ENCODE measurements at places on chromosomes 13 and 19.
A peak's percentile ranks its signal among the peaks of the same experiment; 100 is the strongest.

DNA sequence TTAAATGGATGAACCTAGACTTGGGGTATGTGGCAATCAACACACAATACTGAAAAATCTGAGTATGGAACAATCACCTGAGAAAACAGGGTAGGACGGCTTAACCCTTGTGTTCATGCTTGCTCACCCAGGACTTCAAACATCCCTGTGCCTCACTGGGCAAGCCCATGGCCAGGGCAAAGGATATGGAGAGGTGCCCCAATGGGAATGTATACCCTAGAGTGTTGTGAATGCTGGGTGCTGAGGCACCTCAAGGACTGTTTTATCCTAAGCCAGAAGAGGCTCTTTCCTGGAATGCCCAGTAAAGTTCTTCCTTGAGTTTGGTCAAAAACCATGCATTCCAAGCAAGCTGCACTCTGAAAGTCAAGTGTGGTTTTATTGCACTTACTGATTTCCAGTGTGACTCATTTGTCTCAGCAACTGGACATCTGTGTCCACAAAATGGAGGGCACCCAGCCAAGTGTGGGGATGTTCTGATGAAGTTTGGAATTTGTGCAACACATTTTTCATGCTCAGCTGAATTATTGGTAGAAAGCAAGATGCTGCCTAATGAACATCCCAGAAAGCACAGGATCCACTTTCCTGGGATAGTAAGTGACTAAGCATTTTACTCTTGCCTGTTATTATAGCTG is 531.3 kb downstream of the RFC3 start:
- peak; percentile 40 for DNase-seq

DNA sequence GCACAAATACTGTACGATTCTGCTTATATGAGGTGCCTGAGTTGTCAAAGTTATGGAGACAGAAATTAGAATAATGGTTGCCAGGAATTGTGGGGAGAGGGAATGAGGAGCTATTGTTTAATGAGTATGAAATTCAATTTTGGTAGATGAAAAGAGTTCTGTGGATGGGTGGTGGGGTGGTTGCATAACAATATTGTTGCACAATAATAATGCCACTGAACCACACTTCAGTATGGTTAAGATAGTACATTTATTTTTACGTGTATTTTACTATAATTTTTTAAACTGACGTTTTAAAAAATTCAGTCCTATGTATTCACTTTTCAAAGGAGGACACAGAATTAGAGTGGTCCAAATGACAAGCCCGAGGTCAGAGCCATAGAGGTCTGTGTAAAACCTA is 1.8 kb upstream of the OXGR1 start:
- no peak for DNase-seq

DNA sequence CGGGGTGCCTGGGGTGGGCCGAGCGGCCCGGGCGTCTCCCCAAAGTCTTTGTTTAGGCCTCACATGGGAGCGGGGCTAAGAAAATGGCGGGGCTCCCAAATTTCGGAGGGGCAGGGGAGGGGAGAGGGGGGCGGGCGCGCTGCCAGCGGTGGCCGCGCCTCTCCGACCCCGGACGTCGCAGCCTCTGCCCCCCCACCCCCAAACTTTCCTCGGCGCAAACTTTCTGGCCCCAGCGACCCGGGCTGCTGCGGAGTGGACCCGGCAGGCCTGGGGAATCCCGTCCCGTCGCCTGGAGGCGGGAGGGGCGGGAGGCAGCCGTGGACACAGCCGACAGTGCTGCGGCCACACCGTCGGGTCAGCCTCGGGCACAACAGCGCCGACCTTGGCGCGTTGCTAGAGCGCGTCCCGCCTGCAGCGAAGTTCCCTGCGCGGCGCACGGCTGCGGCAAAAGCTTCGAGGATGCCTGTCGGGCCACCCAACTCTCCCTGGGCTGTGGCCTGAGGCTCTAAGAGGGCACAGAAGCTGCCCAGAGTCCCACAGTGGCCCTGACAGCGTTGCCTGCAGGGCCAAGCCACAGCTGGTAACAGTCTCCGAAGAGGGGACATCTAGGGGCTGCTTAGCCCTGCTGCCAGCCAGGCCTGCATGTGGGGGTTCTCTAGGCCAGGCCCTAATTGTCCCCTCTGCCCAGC is 1.3 kb downstream of the NFIX start:
- no peak for DNase-seq

- no peak for DNase-seq
These were observed 8.5 kb upstream of the CEACAM7 start for GRCh38 chr19:41696402-41697197.

DNA sequence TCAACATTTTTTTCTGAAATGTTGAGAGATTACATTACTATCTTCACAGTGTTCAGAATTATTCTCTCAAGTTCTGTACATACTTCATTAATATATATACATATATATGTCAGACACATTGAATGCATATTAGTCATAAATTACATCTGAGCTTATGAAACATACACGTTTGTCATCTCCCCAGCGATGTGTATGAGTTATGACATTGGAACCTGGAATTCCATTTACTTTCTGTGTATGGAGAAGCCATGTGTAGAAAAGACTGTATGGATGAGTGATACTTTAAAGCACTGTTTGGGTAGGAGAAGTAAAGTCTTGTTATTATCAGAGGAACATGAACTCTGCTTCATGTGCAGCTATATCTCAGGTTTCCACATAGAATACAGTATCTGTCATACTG is 167.2 kb downstream of the FGF14 start:
- DNase-seq = no peak

- no peak for DNase-seq
These were observed 2.3 kb downstream of the PEG3 start for GRCh38 chr19:56838024-56838908.

GRCh38 chr13:35926859-35927530 is 204.2 kb downstream of the DCLK1 start:
- no peak for DNase-seq

- DNase-seq = no peak
These were observed 1196.7 kb downstream of the EFNB2 start for GRCh38 chr13:105338773-105339172.

DNA sequence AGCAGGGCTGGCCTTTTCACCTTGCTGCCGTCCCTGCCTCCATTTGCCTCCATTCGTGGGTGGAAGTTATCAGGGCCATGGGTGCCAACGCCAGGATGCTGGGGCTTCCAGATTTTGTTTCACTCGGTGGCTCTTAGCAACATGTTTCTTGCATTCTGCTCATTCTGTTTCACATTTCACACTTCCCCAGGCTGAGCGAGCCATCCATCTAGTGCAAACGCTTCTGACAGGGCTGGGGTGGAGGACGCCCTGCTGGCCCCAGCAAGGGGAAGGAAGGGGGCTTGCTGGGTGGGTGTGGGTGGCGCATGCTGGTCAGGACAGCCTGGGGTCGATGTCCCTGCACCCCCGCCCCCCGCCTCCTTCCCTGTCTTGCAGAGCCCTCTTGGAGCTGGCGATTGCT is 165.2 kb downstream of the URI1 start:
- DNase-seq = no peak

DNA sequence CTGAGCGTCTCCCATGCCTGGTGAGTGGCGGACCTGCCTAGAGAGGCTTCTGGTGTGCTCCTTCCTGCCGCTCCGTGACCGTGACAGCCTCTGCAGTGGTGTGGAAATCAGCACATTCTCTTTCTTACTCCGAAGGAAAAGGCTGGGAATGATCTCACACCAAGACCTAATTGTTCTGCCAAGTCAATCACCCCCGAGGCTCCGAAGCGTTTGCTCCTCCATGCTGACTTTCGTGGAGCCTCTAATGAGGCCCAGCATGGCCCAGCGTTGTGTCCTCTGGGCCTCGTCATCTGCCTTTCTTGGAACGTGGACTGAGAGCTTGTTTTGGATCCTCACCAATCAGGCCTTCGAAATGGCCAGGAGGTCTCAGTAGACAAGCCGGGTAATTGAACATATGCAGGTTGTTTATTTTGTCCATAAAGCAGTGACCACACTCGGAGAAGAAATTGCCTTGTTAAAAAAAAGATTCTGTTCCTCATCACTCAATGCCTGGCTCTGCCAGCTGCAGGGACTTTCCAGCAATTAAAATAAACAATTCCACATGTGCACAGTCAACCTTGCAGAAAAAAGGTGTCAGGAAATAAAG is 107.1 kb downstream of the UBL3 start:
- peak; percentile 35 for DNase-seq

- DNase-seq = no peak
These were observed 91.0 kb upstream of the MYCBP2 start for GRCh38 chr13:77417897-77418296.

DNA sequence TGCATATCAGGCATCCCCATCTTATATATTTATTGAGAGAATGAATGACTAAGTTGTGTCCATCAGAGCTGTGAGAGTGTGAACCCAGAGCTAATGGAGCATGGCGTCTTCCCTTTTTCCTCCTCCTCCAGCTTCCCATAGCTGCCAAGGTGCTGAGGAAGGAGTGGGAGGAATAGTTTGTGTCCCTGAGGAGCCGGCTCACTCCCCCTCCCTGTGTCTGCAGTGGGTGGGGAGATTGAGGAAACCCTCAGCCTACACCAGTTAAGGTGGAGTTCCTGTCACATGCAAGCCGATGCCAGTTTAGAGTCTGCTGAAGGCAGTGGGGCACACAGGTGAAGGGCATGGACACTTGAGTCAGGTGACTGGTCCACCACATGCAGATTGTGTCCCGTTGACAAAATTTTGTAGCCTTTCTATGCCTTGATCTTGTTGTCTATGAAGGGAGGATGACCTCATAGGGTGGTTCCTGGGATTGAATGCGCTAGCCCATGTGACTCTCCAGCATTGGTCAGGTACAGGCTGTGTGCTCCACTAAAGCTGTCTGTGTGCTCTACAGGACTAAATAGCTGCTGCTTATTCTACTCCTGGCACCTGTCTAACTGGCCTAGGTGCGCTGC is 47.6 kb upstream of the GPI start:
- peak; percentile 27 for DNase-seq

DNA sequence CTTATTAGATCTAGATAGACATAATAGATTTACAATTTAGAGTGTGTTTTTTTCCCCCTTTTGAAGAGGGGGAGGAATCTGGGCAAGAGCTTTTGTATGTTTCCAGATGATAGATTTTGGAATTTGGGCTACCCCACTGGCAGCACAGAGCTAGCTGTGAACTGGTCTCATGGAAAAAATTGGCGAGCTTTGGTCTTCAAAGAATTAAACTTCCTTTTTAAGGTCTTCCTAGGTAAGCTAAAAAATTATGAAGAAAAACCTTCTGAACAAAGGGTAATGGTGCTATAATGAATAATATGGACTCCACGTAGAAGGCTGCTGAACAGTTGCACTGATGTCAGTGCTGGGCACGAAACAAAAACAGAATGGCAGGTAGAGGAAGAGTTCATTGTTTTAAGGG is 109.3 kb downstream of the ZIC5 start:
- no peak for DNase-seq

DNA sequence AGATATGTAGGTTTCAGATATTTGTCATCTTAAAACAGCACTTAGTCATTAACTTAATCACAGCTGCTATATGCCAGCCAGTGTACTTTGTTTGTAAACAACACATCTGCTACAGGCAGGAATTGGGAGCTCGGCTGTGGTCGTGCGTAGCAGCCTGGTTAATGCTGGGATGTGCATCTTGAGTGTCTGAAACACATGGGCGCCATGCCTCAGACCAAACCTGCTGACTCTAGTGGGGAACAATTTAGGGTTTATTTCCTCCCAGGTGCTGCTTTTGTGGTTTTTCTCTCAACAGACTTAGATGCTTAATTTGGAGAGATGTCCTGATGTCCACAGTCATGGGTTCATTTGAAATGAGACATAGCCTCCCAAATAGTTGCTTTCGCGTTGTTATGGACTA is 238.5 kb upstream of the TMTC4 start:
- DNase-seq = no peak

DNA sequence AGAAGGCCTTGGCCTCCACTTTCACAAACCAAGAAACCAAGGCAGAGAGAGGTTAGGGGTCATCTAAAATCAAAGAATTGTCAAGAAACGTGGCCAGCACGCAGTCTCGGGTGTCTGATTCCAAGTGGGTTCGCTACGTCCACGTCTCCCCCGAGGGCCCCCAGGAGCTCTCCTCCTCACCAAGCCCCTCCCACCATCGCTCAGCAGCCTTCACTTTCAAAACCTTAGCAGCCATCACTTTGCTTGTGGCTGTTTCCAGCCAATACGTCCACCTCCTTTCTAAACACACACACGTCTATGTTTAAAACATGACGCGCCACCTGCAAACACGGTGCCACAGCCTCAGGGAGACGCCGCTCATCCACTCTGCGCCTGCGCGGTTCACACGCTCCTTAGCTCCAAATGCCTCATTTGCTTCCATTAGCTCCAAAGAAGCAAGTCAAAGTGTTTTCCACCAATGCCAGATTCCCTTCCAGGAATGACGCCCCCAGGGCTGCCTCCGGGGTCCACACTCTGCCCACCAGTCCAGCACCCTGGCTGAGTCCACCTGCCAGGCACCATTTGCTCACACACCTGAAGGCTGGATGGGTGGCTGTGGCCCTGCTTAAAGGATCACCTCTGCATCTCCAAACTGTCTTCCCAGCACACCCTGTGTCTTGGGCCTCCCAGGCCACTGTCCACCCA is 5.5 kb downstream of the RASA3 start:
- no peak for DNase-seq

- DNase-seq = no peak
These were observed 166.9 kb downstream of the DCLK1 start for GRCh38 chr13:35964011-35964862.

DNA sequence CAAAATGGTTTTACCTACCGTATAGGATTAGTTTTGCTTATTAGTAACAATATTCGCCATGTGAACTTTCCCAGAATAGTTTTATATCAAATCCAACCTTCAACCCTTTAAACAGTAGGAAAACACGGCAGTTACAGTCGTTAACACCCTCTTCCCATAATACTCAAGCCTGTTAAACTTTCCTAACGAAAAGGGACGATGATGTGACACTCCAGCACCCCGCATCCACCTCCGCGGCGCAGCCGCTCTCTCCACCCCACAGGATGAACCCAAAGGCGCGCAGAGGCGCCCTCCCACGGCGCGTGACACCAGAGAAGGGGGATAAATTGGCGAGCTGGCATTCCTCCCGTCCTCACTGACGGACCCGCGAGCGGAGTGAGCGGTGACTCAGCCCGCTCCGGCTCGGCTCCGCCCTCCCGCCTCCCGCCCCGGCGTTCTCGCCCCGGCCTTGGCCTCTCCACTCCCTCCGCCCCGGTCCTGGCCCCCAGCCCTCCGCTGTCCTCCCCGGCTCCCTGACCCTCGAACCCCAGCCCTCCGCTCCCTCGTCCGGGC is 665 bp downstream of the TUBGCP3 start:
- peak; percentile 93 for DNase-seq

DNA sequence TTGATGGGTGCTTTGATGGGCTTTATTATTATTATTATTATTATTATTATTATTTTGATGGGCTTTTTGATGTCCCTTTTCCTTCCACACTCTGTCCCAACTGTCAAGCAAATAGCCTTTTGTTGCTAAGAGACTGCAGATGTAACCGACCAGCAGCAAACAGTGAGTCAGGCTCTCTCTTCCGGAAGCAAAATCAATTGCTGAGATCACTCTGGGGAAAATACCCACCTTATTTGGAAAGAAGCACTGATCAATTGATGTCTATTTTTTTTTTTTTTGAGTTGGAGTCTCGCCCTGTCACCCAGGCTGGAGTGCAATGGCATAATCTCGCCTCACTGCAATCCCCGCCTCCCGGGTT is 2.9 kb downstream of the LDLR start:
- no peak for DNase-seq

Data from hepatocyte (in vitro differentiated cells).